CD4-positive, alpha-beta T cell treated with Interleukin-15 for 4 hours (primary cell): ENCODE measurements at places on chromosomes 5 and 9.
A peak's percentile ranks its signal among the peaks of the same experiment; 100 is the strongest.

DNA sequence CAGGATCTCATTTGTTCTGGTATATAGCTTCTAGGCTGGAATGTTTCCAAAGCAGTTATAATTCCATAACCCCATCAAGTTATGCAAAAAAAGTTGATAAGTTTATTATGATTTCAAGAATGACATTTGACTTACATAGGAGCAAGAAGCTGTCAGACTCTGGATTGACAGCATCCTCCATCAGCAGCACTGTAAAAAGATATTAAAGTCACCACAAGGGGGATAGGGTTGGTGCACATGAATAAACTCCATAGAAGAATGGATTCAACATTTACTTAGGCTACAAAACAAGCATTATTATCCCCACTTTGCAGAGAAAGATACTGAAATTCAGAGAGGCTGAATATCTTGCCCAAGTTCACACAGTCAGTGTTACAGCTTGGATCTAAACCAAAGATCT is 208.9 kb upstream of the SLC30A5 start:
- no peak for DNase-seq

DNA sequence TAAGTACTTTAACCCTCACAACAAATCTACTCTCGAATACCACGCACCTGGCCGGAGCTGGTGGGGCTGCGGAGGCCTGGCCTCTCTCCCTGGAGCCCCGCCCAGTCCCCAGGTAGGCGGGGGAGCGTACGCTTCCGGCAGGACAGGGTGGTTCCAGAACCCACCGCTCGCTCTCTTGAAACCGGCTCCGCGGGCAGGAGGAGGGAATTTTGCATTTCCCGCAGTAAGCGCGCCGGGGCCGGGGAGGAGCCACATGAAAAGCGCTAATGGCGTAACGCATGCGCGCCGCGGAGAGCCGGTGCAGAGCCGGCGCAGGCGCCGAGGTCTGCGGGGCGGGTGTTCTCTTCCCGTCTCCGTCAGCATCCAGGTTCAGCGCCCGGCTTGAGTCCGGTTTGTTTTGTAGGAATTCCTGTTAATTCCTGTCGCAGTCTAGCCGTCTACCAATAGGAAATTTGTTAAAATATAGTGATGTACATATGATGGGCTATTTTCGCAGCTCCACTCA is 20.8 kb downstream of the CAVIN4 start:
- peak; percentile 79 for DNase-seq

DNA sequence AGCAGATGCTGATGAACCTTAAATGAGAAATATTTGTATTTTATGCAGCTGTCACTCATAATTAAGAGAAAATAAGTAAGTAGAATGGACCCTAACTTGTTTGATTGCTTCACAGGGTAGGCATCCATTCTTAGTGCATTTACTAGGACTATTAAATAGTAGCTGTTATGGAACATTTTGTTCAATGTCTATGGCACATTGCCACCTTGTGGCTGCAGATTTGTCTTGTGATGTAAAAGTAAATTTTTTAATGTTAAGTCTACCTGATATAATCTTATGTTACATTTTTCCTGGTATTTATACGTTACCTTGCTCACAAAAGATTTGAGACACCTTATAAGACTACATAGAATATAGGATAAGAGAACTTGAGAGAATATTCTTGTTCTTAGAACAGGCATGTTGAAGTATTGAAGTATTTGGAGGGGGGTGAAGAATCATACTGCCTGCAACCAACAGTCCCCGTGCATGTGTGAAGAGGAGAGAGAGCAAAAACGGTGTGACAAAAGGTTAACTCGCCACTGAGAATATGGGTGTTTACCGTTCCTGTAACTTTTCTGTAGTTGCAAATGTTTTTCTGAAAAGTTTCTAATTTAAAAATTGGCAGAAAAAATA is 161.1 kb downstream of the MAST4 start:
- DNase-seq = peak; percentile 15

- no peak for DNase-seq
Measured at GRCh38 chr5:135667673-135668072, 88.9 kb upstream of the CXCL14 start.

GRCh38 chr9:27528886-27529315 is 713 bp downstream of the MOB3B start:
- DNase-seq = peak; percentile 21

- DNase-seq = no peak
Measured at GRCh38 chr5:113614191-113614590, 100.7 kb downstream of the YTHDC2 start.

DNA sequence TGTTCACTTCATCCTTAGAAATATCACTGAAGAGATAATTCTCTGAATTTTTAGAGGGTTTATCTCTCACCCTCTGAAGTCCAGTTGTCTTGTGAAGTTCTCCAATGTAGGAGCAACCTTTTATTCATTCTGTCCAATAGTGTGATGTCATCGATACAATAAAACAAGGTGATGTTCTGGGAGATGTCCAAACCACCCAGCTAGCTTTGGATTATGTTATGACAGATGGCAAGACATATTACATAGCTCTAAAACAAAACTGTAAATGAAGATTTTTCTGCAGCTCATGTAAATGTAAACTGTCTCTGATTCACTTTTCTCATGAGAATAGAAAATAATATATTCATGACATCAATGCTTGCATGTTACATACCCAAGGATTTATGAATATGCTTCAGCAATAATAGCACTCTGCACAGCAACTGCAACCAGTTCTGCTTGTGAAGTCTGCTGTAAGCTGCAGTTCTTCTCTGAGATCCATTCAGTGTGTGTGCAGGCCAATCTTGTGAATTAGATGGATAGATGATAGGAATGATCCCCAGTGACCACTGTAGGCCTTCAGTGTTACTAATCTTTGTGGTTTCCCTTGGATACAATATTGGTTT is 172.6 kb upstream of the CDH12 start:
- no peak for DNase-seq

DNA sequence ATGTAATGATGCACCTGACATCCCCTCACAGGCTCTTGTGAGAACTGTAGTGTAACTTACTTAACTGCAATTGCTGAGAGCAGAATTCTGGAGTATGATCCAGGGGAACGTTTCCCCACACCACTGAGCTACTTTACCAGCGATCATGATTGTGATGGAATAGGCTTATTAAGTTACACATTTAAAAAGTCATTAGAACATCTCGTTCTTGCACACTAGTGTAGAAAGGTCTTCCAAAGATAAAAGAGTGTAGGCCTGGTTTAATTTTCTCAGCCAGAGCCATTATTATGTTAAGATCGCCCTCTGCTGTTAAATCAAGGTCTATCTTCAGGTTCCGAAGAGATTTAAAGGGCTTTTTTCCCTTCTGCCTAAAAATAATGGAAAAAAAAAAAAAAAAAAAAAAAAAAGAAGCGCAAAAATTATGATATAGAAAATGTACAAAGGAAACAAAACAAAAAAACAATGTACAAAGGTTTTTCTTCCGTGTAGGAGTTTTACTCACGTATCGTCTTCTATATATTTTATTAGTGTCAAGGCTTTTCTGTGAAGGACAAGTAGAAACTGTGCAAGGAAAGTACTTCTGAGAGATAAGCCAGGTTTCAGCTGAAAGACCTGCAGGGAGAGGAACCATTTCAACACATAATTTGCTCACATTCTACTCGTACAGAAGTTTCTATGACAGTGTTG is 18.6 kb upstream of the MOB3B start:
- DNase-seq = no peak

DNA sequence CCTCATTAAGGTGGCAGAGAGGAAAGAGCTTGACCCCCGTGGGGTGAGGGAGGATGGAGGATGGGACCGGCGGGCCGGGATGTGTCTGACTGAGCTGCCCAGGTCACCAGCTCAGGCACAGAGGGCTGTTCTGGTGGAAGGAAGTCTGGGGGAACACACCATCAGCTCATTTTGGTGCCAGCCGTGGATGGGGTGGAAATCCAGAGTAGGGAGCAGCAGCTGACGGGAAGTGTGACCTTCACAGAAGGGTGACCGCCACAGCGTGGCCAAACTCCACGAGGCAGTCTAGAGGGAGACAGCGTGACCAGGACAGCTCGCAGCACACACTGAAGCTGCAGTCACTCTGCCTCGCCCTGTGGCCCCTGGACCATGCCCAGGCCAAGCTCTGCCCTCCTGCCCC is 45.3 kb upstream of the PHYKPL start:
- no peak for DNase-seq

GRCh38 chr5:175216991-175217390 is 227.0 kb downstream of the DRD1 start:
- DNase-seq = no peak

- peak; percentile 17 for DNase-seq
Measured at GRCh38 chr5:157689942-157690689, 18.8 kb downstream of the C5orf52 start.

GRCh38 chr5:3827624-3828023 is 232.0 kb downstream of the IRX1 start:
- no peak for DNase-seq

GRCh38 chr5:67644221-67644920 is 447.8 kb upstream of the CD180 start:
- no peak for DNase-seq

DNA sequence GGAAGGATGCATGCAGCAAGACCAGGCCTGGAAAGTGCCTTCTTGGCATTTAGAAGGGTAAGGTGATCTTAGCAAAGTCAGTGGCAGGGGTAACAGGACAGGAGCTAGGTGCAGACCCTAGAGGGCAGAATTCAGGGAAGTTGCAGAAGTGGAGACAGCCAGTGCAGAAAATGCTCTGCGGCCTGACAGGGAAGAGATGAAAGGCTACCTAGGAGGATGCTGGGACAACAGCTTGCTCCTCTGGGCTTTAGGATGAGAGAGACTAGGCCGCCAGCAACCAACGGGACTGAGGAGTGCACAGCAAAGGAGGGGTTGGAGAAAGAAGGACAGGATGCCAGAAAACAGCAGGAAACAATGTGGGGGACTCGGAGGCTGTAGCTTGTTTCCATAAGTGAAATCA is 219.9 kb downstream of the FSTL4 start:
- DNase-seq = no peak

DNA sequence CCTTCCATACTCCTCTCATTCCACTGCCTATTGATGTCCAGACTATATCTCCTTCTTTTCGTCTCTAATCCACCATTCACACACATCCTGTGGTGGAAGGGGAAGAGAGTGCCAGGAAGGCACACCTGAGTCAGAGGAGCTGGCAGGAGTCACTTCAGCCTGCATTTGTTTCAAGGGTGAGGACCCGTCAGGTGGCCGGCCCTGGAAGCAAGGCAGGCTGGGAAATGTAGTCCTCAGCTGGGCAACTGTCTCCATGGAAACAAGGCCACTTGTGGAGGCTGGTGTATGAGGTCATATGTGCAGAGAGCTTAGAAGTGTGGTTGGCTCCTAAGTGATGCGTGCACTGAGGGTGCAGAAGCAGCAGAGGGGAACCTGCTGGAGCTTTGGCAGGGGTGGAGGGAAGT is 278.4 kb downstream of the NSG2 start:
- DNase-seq = no peak

- DNase-seq = peak; percentile 51
Measured at GRCh38 chr9:111483439-111483857, 735 bp downstream of the ECPAS start.

DNA sequence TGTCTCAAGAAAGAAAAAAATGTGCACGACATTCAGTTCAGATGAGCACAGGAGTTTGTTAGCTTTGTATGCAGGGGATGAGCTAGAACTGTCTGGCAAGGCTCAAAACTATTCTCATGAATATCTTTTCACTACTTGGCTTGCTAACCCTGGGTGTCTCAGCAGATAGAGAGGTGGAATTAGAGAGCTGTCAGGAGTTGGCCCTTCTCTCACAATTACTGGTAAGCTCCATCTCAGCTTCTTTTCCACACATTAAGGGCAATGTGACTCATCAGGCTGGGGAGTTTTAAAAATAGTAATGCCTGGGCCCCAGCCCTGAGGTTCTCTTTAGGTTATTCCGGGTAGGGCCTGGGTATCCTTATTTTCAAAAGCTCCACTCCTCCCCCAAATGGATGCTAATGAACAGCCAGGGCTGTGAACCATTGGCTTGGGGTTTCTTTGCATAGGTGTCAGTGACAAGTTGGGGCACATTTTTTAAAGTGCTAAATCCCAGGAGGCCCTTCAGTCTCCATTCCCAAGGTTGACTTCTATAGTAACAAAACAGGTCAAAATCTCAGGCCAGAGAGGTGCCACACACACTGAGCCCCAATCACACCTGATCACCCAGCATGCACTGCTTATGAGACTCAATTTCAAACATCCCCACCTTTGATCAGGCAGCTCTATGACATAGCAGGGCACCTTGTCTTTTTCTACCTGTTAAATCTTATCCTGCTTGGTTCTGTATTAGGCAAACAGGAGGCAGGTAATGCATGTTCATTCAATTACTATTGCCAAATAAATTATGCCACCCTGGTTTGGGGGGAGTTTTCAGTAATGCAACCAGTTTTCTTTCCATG is 239.7 kb upstream of the DAP start:
- no peak for DNase-seq

GRCh38 chr5:39714036-39714698 is 289.4 kb upstream of the DAB2 start:
- DNase-seq = peak; percentile 46

DNA sequence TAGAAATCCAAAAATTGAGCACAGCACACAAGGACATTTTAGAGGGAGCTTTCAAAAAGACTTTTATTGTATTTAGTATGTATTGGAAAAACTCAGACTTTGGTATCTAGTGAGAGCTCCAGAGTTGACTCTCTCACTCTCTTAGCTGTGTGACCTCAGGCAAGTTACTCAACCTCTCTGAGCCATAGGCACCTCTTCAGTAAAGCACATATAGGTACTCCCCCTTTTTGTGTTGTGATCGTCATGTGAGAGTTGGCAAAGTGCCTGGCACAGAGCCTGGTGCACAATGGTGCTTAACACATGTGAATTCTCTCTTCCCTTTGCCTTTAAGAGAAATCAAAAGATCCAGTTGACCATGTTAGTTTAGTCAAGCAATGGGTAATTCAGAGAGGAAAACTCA is 186.2 kb downstream of the TMEM38B start:
- no peak for DNase-seq
